ENCODE measurements at places on chromosomes 2 and 18.

- no peak for DNase-seq
Observed at GRCh38 chr18:22447792-22448191, 30.1 kb upstream of the CTAGE1 start.

- no peak for DNase-seq
Observed at GRCh38 chr2:237451643-237452469, 35.2 kb upstream of the MLPH start.

DNA sequence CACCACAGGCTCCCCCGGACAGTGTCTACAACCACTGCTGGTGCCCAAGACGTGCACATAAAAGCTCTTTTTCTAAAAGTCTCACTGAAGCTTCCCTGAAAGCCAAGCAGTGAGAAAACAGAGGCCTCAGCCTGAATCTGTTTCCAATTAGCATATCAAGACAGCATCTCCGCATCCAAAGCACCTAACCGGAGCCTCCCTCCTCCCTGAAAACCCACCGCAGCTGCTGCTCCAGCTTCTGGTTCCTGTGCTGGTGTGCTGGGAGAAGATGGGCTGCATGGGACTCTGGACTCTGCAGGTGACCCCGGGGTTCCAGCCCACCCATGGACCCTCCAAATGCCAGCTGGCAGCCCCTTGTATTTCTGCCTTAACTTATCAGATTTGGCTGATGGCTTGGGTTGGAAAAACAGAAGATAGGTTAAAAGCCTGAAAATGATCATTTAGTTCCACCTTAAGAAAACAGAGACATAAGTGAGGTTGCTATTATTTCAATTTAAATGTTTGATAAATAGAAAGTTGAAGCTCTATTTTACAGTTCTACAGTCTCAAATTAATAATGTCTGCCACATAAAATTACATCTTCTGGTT, 103.3 kb downstream of the TMEM18 start:
- DNase-seq = no peak

- no peak for DNase-seq
Observed at GRCh38 chr2:202608142-202608852, 26.5 kb upstream of the FAM117B start.

GRCh38 chr2:71419145-71419544, 34.2 kb upstream of the DYSF start:
- no peak for DNase-seq

- no peak for DNase-seq
Observed at GRCh38 chr2:69390471-69390870, 3.4 kb upstream of the GFPT1 start.

GRCh38 chr2:223621901-223622300, 19.7 kb upstream of the SCG2 start:
- DNase-seq = no peak

GRCh38 chr2:235595422-235596010, 101.7 kb downstream of the AGAP1 start:
- DNase-seq = peak; percentile 25

- DNase-seq = peak; percentile 48
Observed at GRCh38 chr2:197205585-197206215, 104.9 kb downstream of the ANKRD44 start.

- no peak for DNase-seq
Observed at GRCh38 chr2:54722641-54723040, 821 bp upstream of the EML6 start.

GRCh38 chr2:219997341-219997851, 370.0 kb downstream of the SLC4A3 start:
- DNase-seq = no peak

Data from CD8-positive, alpha-beta T cell (primary cell).